Cardiac muscle cell (in vitro differentiated cells and primary cell): ENCODE measurements at places on chromosomes 3 and 15. TPM values are rescaled to one million over a fixed set of nuclear protein-coding genes. Genes with fewer than 3 reads are reported as not detected.

ZNF860 gene
- polyA plus RNA-seq, result 0.42 TPM in 1 of 2 replicates, not detected in the other

DNA sequence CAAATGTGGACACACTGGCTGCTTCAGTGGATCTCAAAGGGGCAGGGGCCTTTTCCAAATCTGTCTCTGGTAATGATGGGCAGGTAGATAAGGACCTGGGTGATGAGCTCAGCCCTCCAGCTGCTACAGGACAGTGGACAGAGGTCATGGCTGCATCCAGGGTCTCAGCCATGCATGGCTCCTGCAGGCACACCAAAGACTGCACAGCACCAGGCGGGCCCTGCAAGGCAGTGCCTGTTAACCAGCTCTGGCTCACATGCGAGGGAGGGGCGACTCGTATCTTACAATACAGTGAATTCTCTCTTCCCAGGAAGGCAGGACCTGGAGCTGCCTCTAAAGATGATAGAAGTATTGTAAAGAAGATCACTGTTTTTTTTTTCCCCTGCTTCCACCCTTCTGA is 58.7 kb downstream of the OXNAD1 start:
- no peak for DNase-seq

GRCh38 chr3:50850639-50851511 is 176.1 kb downstream of the DOCK3 start:
- DNase-seq, result no peak

DNA sequence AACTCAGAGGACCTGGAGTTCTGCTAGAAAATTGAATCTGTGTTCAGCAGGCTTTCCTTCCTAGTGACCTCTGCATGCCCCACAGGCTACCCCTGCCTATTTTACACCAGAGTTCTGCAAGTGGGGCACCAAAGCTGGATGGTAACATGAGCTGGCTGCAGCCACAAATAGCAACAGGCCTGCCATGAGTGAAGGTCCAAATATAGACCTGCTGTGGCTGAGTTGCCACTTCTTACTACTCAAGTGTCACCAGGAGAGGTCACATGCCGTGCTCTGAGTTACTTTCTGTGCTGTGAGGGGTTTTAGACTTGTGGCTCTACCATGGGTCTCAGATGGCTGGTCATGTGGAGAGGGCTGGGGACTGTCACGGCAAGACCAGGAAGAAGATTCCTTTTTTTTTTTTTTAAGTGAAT is at the start of gene FSD2:
Gene FSD2, minus strand, starts transcription at position 76 of the 413 bp plus-strand sequence. CDS start 18,679 bp downstream, outside the sequence.
- peak; percentile 97 for DNase-seq

LRRN1 gene
- 2.0 and 6.0 TPM in 2 replicates for polyA plus RNA-seq

- no peak for DNase-seq
Observed at GRCh38 chr3:149506540-149506939, 32.0 kb downstream of the TM4SF4 start.
